HL-60 (cell line): ENCODE measurements at places on chromosomes 4 and X.

GRCh38 chr4:161148051-161148450 lies 1015.7 kb downstream of the FSTL5 start:
- DNase-seq: no peak

- DNase-seq: no peak
These were observed 23.3 kb downstream of the PRKX start for GRCh38 chrX:3690140-3690539.

GRCh38 chr4:99351487-99351886 lies 1.1 kb downstream of the ADH1C start:
- no peak for DNase-seq

DNA sequence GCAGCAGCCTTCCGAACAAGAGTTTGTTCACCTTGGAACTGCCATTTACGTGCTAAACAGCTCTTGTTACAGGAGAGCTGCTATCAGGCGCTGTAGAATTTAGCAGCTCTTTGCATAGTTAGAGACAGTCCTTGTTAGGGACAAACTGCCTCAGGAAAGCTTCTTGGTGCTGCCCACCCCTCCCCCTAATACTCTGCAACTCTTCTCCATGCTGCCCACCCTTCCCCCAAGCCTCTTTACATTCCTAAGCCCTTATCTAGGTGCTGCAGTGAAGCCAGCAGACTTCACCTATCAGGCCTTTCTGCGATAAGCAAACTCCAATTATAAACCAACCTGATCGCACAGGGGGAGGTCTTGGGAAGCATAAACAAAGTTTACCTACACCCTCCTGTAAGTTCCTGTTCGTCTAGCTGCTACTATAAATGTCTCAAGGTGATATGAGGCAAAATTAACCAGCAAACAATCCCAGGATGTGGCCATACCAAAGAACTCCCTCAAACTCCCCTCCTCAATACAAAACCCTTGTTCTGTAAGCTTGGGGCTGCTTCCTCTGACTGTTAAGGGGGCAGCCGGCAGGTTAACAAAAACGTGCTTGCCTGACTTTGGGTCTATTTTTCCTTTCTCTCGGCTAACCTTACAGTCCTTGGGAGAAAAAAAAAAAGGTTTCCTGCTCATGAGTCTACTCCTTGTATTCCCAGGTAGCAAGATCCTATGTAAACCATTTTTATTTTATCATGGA lies 74.0 kb upstream of the GC start:
- DNase-seq: no peak

- DNase-seq: no peak
These were observed 83.8 kb downstream of the FIP1L1 start for GRCh38 chr4:53461244-53461643.

GRCh38 chr4:140603286-140603685 lies 34.5 kb upstream of the UCP1 start:
- no peak for DNase-seq

DNA sequence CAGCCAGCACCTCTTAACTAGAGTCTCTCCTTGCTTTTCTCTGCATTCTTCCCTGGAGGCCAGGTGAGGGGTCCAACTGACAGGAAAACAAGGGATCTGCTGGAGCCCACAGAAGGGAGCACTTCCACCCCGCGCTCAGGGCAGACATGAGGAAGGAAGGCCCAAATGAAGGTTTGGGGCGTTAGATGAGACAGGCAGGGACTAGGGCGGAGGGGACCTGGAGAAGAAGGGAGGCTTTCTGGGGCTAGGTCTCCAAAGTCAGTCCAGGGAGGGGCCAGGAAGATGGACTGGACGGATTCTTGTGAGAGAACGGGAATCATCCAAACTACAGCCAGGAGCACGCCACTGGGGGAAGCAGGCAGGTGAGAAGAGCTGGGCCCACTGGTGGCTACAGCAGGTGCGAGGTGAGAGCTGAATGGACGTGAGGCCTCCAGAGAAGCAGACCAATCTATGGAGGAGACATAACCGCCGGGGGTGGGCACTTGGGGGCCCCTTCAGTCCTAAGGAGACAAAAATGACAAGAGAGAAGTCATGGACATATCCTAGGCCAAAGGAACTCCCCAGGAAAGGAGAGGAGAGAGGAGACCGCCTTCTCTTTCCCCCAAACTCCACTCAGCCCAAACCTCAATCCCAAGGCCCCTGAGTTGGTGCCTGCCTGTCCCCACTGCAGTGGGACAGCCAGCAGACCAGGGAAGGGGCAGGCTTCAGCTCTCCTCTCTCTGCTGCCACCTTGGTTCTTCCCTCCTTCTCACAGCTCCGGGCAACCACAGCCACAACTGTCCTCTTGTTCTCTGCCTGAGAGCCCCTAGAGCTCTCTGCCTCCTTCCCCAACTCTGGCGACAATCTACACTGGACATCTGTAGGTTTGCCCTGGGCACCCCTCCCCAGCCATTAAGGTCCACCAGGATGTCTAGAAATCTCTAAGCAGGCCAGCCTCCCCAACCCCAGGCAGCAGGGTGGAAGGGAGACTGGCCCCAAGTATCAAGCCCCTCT lies 7.0 kb downstream of the APLN start:
- DNase-seq: no peak

DNA sequence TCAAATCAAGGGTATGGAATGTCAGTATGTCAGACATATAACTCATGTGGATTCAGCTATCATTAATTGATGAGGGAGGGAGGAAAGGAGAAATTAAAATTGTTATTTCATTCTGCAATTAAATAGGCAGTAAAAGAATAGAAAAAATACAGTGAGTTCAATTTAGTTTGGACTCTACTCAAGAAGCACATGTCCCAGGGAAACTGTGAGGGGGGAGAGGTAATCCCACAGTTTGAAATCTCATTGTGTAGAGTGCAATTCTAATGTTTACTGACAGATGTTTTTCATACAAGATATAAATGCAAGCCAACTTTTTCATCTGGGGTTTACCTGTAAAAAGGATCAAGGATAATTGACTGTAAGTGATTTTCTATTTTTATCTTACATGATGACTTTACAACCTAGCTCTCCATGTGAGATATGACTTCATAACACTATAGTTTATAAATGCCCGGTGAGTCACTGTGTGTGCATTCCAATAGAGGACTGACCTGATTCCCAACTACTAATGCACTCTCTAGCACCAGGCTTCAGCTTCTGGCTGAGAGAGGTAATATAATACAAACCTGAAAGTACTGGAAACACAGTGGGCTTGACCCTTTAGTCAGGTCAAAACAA lies 35.2 kb upstream of the SCD5 start:
- no peak for DNase-seq

GRCh38 chr4:124060261-124060918 lies 652.1 kb downstream of the ANKRD50 start:
- DNase-seq: peak; percentile 1
